ENCODE measurements at places on chromosomes 12 and 14. TPM values are rescaled to one million over a fixed set of nuclear protein-coding genes. Genes with fewer than 3 reads are reported as not detected.

DNA sequence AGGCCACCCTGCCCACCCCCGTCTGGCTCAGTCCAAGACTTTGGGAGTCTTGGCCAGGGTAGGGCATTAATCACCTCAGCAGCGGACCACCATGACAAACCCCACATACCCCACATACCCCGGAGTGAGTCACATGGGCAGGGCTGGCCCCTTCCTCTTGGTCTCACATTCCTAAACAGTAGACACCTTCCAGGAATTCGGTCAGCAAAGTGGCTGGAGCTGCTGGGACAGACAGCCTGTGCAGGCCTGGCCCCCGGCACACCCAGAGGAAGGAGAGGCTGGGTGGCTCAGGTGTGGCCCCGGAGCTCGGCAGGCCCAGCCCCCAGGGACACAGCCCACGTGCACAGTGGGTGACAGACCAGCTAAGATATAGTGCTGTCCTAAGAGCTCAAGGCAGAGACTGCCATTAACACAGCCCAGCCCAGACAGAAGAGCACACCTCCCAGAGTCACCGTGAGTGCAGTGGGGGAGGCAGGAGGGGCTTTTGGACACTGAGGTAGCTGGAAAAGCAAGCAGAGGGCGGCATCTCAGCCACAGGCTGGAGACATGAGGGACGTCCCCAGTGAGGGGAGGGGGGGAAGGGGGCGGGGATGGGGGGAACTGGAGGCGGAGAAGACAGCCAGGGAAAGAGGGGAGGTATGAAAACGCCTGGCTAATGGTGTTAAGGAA is 24.0 kb downstream of the CCDC85C start:
- no peak for DNase-seq
- H3K4me3 ChIP-seq, result no peak overlapping the region
- H3K4me1 ChIP-seq, result peaks cover 41% of the 10 kb centered on the region
- no peaks in the 10 kb centered on the region for H3K27me3 ChIP-seq
- H3K27ac ChIP-seq, result peak overlapping the region; percentile 36

- peak overlapping the region; percentile 83 for H3K4me3 ChIP-seq
- peaks cover 18% of the 10 kb centered on the region for H3K4me1 ChIP-seq
- no peak for DNase-seq
- peak overlapping the region; percentile 50 for H3K27ac ChIP-seq
- H3K27me3 ChIP-seq, result no peaks in the 10 kb centered on the region
These were observed 420 bp upstream of the PPP1R1A start for GRCh38 chr12:54588890-54589267.

- H3K27ac ChIP-seq, result no peak overlapping the region
- no peaks in the 10 kb centered on the region for H3K27me3 ChIP-seq
- no peaks in the 10 kb centered on the region for H3K36me3 ChIP-seq
- no peak for DNase-seq
- H3K4me1 ChIP-seq, result no peaks in the 10 kb centered on the region
These were observed 321.4 kb upstream of the RGS6 start for GRCh38 chr14:71610797-71611196.

DNA sequence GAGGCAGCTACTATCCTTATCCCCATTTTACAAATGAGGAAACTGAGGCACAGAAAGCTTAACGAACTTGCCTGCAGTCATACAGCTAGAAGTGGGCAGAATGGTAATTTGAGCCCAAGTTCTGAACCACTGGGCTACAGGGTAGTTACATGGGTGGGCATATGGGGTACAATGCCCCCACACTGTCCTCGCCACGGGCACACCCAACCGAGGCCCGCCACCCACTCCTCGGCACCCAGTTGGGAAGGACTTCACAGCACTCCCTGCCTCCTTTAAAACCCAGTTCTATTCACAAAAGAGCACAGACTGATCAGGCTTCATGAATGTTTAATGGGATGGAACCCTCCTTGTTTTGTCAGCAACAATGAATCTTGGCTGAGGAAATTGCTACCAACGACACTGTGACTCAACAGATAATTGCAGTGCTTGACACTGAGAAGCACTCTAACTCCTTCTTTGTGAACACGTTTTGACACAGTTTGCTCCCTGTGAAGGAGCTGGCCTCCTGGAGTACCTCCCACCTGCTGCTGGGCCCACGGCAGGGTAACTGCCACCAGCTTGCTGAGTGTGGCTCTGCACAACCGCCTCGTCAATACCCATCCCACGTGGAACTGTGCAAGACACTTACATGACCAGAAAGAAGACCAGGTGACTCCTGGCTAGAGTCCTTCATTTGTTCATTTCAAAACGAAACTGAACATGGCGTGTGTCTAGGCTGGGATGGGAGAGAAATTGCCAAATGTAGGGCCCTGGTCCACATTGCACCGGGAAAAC is 63.5 kb downstream of the CLMN start:
- H3K27me3 ChIP-seq, result no peaks in the 10 kb centered on the region
- no peak for DNase-seq

- H3K36me3 ChIP-seq, result peaks cover 6% of the 10 kb centered on the region
- H3K4me3 ChIP-seq, result no peak overlapping the region
- H3K4me1 ChIP-seq, result peaks cover 11% of the 10 kb centered on the region
- no peak for DNase-seq
These were observed 36.6 kb downstream of the MAX start for GRCh38 chr14:65065719-65066118.

DNA sequence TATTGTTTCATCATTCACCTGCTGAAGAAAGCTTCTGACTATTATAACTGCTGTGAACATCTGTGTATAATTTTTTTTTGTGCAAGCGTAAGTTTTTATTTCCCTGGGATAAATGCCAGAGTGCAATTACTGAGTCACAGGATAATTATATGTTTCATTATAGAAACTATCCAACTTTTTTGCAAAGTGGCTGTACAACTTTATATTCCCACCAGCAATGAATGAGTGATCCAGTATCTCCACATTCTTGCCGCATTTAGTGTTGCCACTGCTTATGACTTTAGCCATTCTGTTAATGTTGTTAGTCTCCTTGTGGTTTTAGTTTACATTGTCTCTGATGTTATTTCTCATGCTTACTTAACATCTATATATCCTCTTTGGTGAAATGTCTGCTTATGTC is 88.1 kb upstream of the CCDC175 start:
- H3K27me3 ChIP-seq, result no peaks in the 10 kb centered on the region
- H3K4me1 ChIP-seq, result no peaks in the 10 kb centered on the region
- no peak for DNase-seq
- no peak overlapping the region for H3K4me3 ChIP-seq

GRCh38 chr12:24278832-24279231 is 329.4 kb upstream of the SOX5 start:
- no peaks in the 10 kb centered on the region for H3K36me3 ChIP-seq
- DNase-seq, result no peak
- no peaks in the 10 kb centered on the region for H3K4me1 ChIP-seq
- no peaks in the 10 kb centered on the region for H3K27me3 ChIP-seq

DNA sequence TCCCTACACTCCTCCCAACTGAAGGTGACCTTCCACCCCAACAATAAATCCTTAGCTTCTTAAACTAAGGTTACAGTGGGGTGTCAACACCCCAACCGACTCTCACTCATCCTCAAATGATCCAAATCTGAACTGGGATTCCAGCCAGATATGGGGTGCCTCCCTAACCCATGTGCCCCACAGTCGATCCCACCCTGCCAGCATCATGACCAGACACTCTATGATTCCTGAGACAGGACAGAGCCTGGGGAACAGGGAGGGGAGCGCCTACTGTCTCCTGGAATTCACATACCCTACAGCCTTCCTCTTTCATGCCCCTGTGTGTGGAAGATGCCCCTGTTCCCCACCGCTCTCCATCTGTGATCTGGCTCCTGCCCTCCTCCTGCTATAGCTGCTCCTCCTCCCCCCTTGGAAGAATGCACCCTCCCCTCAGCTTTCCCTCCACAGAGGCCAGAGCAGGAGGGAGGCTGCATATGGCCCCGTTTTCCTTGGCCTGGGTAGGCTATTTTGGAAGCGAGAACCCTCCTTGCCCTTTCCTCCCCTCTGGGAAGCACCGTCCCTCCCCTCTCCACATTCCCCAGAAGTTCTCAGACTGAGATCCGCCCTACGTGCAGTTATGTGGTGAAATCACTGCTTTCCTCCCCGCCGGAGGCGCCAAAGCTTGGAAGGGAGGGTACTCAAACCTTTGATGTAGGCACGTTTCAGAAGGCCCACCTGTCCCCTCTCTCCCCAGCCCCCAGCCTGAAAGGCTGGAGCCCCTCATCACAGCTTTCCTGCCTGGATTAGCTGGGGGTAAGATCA is 48.0 kb downstream of the SMUG1 start:
- peak; percentile 68 for DNase-seq
- no peaks in the 10 kb centered on the region for H3K4me1 ChIP-seq
- peak overlapping the region; percentile 53 for H3K27ac ChIP-seq
- no peaks in the 10 kb centered on the region for H3K27me3 ChIP-seq

- no peak for DNase-seq
- no peak overlapping the region for H3K27ac ChIP-seq
- H3K27me3 ChIP-seq, result no peaks in the 10 kb centered on the region
- no peak overlapping the region for H3K4me3 ChIP-seq
These were observed 5.7 kb upstream of the VTI1B start for GRCh38 chr14:67680121-67680602.

- no peak overlapping the region for H3K4me3 ChIP-seq
- H3K27ac ChIP-seq, result no peak overlapping the region
- H3K4me1 ChIP-seq, result peaks cover 8% of the 10 kb centered on the region
- no peaks in the 10 kb centered on the region for H3K36me3 ChIP-seq
- no peaks in the 10 kb centered on the region for H3K27me3 ChIP-seq
These were observed 9.0 kb downstream of the BMP4 start for GRCh38 chr14:53947452-53948204.

DNA sequence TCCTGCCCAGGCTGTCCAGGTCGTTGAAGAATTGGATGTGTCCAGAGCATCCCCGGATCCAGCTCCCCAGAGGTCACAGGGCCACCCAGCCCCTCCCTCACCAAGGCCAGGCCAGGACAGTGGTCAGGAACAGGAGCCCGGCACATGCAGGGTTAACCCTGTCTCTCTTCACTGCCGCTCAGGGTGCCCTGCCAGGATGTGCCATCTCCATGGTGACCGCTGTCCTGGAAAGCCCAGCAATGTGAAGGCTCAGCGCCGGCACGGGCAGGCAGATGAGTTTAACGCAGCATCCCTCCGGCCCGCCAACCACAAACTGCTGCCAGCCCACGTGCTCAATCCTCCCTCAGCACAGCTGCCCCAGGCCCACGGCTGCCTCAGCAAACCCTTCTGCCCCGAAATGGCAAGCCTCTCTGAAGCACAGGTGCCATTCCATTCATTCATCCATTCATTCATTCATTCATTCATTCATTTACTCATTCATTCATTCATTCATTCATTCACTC is 4.4 kb downstream of the TMEM179 start:
- H3K36me3 ChIP-seq, result no peaks in the 10 kb centered on the region
- no peaks in the 10 kb centered on the region for H3K27me3 ChIP-seq
- no peak overlapping the region for H3K4me3 ChIP-seq
- DNase-seq, result peak; percentile 10
- no peaks in the 10 kb centered on the region for H3K4me1 ChIP-seq
- H3K27ac ChIP-seq, result no peak overlapping the region

DNA sequence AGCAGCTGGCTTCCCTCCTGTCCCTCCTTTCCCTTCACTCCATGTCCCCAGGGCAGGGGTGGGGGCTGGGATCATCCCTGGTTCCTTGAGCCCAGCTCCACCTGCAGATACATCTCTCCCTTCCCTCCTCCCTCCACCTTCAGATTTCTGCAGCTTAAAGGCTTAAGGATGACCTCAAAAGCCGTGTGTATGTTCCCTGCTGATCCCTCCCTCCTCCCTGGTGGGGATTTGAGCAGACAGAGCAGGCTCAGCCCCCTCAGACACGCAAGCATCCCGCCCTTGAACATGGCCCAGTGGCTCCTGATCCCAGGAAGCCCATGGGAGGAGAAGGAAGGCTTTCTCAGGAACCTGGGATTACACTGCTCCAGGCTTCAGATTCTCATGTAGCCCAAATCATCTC is 82.9 kb upstream of the RIN3 start:
- no peak for DNase-seq
- H3K4me3 ChIP-seq, result no peak overlapping the region
- H3K4me1 ChIP-seq, result no peaks in the 10 kb centered on the region
- H3K36me3 ChIP-seq, result no peaks in the 10 kb centered on the region
- H3K27ac ChIP-seq, result no peak overlapping the region

ABHD4 gene
- 16.6 TPM for total RNA-seq

RNASE2 gene
- total RNA-seq, result 0.78 TPM

NXPH4 gene
- 0.24 TPM for total RNA-seq

PTPRR gene
- 0.23 TPM for total RNA-seq

ENDOU gene
- total RNA-seq, result not detected

CYP46A1 gene
- total RNA-seq, result 1.5 TPM

RGS6 gene
- 1.2 TPM for total RNA-seq

ULK1 gene
- total RNA-seq, result 90.4 TPM

IFT81 gene
- 9.6 TPM for total RNA-seq
